ENCODE measurements at places on chromosomes 1 and 21.

- peaks cover 41% of the 10 kb centered on the region for H3K27me3 ChIP-seq
- H3K4me1 ChIP-seq: peaks cover 16% of the 10 kb centered on the region
- H3K27ac ChIP-seq: peak overlapping the region; percentile 11
- peak overlapping the region; percentile 75 for H3K4me3 ChIP-seq
- peaks cover 9% of the 10 kb centered on the region for H3K36me3 ChIP-seq
- no peak for DNase-seq
These were observed 742 bp downstream of the ARTN start for GRCh38 chr1:43934101-43934985.

DNA sequence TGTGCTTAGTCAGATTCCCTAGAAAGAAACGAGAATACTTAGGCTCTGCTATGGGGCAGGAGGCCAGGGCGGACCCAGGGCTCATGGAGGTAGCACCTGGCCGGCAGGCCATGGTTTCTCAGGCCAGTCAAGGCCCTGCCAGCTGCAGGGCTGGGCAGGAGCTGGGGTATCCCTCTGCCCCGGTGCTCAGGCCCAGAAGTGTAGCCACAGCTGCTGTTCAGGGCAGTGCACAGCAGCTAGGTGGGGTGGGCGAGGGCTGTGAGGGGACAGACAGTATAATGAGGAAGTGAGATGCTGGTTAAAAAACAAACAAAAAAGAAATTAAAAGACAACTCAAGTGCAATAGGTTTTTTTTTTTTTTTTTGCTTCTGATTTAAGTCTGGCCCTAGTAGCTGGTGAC is 34.0 kb upstream of the EDN2 start:
- DNase-seq: no peak
- H3K4me3 ChIP-seq: no peak overlapping the region
- H3K36me3 ChIP-seq: peaks cover 7% of the 10 kb centered on the region

GRCh38 chr21:45947296-45947695 is 34.3 kb upstream of the COL6A1 start:
- H3K4me1 ChIP-seq: peaks cover 3% of the 10 kb centered on the region
- DNase-seq: no peak
- no peak overlapping the region for H3K27ac ChIP-seq
- peaks cover 25% of the 10 kb centered on the region for H3K27me3 ChIP-seq
- no peaks in the 10 kb centered on the region for H3K36me3 ChIP-seq
- no peak overlapping the region for H3K4me3 ChIP-seq

DNA sequence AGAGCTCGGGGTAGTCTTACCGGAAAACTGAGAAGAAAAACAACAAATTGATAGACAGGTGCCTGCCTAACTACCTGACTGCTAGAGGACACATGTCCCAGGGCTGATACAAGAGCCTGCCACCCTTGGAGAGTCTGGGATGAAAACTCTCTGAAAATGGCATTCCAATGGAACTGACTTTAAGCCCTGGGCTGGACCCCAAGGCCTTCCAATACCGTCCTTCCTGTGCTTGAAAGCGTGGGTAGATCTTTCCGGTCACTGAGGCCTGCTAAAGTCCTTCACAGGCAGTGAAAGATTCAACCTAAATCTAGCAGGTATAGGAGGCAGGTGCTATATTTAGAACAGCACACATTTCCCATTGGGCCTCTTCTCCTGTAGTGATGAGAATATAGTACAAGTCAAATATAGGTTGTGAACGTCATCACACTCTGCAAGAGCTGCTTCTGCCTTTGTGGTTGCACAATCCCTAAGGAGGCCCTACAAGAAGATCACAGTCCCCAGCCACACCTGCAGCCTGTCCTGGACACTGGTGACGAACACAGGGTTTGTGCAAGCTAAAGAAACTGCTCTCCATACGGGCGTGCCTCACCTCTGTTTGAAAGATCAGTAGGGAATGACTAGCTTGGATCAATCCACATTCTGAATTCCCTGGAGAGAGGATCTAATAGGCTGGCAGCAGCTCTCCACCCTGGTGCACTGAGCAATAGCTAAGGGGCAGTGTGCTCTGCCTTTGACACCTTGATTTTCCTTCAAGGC is 876 bp upstream of the CHML start:
- H3K27me3 ChIP-seq: no peaks in the 10 kb centered on the region
- no peak for DNase-seq
- H3K4me1 ChIP-seq: peaks cover 16% of the 10 kb centered on the region
- H3K4me3 ChIP-seq: peak overlapping the region; percentile 91
- no peaks in the 10 kb centered on the region for H3K36me3 ChIP-seq

GRCh38 chr1:67463298-67463955 is 33.2 kb upstream of the SERBP1 start:
- no peak overlapping the region for H3K4me3 ChIP-seq
- no peaks in the 10 kb centered on the region for H3K4me1 ChIP-seq
- peaks cover 12% of the 10 kb centered on the region for H3K27me3 ChIP-seq
- no peak overlapping the region for H3K27ac ChIP-seq
- peaks cover 10% of the 10 kb centered on the region for H3K36me3 ChIP-seq

- H3K27me3 ChIP-seq: peaks cover 45% of the 10 kb centered on the region
- H3K36me3 ChIP-seq: no peaks in the 10 kb centered on the region
- H3K4me3 ChIP-seq: no peak overlapping the region
- no peaks in the 10 kb centered on the region for H3K4me1 ChIP-seq
- no peak for DNase-seq
- H3K27ac ChIP-seq: no peak overlapping the region
These were observed 119.3 kb downstream of the SIK1 start for GRCh38 chr21:43307677-43308070.

Measured in T-helper 17 cell (primary cell).